ENCODE measurements at places on chromosomes 4 and X.
A peak's percentile ranks its signal among the peaks of the same experiment; 100 is the strongest.

DNA sequence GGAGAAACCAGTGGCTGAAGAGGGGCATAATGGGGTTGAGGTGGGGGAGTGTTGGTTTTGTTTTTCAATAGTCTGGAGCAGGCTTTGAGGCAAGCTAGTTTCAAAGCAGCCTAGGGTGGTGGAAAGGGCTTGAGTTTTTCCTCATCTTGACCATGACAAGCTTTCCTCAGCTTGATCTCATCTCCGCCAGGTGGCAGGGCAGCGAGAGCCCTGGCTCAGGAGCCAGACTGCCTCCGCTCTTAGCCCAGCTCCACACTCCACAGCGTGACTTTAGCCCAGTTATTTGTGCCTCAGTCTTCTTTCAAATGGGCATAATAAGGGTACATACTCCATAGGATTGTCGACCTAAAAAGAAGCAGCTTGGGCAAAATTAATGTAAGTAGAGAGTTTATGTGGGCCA is 29.9 kb upstream of the SOWAHD start:
- no peak for DNase-seq

GRCh38 chr4:148962539-148963290 is 520.5 kb upstream of the NR3C2 start:
- peak; percentile 5 for DNase-seq

GRCh38 chr4:169952236-169953002 is 73.8 kb downstream of the MFAP3L start:
- DNase-seq: no peak

DNA sequence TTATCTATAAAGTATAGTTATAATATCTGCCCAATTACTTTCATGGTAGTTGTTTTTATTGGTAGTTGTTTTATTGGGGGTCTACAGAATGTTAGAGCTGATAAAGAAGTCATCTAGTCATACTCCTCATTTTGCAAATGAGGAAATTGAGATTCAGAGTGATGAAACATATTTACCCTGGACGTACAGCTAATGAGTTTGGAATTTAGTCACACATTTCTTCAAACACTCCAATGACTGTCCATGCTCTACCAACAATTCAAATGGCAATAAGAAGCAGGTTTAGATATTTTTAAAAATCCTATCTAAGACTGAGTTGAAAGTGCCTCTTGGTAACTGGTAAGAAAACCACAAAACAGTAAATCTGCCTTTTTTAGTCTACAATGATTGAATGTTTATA is 98.2 kb downstream of the MAGEC1 start:
- DNase-seq: peak; percentile 7

DNA sequence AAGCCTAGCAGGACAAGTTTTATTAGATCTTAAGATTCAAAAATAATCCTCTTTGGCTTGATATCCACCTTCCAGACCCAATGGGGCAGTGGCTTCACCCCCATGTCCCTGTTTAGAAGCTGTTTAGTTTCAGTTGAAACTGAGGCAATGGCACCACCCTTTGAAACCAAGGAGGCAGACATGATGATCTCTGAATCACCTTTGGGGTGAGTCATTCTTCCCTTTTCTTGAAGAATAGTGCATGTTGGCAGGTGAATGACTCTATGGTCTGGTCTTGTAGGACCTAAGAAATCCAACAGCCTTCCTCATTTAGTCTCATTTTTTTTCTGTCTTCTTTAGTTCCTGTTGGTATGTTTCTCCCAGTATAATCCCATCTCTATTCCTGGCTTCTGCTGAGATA is 29.5 kb upstream of the BMP15 start:
- no peak for DNase-seq

DNA sequence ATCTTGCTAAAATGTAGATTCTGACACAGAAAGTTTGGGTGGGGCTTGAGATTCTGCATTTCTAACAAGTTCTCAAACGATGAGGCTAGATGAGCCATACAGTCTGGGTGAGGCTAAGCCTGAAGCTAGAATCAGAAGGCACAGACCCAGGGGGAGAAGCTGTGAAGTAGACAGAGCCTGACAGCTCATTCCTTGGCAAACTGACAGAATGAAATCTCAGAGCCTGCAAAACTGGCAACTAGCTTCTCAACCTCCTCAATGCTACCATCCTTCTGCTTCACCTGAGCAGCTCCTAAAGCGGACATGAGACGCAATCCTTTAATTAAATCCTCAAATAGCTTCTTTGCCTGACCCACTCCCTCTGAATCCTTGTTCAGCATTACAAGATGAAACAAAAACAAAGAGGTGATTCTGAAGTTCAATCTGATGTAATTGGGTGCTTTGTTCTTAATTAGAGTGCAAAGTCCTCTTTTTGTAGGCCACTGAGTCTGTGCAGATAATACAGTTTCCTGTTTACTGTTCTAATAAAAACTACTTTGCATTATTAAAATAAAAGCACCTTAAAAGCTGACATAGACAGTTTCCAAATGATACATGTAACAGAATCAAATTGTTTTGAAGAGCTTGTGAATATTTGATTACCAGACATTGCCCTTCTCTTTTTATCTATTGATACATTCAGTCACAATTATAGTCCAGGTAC is 71.0 kb upstream of the BMP2K start:
- DNase-seq: peak; percentile 63

DNA sequence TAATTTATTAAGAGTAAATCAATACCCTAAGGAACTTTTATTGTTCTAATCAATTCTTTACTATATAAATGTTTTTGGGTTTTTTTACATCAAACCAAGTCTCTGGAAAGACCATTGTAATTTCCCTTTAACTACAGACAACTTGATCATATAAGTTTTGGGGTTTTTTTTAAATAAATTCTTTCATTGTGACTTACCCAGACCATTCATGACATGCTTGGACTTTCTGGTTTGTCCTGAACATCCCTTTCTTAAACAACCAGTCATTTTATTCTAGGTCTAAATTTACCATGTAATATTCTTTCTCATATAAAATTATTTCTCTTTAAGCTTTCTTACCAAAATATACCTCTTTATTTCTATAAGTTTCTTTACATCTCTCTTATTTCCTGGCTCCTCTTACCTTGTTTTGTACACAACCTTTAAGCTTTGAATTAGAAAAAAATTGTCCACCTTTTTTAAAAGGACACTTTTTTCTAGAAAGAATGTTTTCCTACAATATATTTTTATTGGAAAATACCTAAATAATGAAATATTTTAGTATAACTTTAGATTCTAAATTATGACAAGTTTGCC is 8.4 kb downstream of the CNGA1 start:
- DNase-seq: peak; percentile 6

- no peak for DNase-seq
Measured at GRCh38 chrX:150238632-150239382, 124.3 kb upstream of the MAMLD1 start.

DNA sequence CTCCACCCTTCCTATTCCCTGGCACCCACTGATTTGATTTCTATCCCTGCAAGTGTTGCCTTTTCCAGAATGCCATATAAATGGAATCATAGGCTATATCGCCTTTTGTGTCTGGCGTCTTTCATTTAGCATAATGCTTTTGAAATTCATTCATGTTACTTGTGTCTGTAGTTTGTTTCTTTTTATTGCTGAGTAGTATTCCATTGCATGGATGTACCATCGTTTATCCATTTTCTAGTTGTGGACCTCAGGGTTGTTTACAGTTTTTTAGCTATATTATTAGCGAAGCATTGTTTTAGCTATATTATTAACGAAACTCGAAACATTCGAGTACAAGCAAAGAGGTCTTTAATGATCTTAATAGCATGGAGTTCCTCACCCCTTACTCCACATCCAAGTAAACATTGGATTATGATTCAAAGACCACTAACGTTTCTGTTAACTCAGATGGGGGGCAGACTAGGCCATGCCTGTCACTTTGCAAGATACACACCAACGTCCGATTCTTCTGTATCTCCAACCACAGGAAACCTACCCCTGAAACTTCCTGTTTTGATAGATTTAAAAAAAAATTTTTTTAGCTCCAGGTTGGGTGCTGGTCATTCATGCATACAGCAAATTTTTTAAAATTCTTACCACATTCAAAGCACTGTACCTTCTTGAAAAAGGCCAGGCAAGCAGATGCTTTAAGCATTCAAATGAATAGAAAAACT is 1.1 kb downstream of the DCK start:
- no peak for DNase-seq

DNA sequence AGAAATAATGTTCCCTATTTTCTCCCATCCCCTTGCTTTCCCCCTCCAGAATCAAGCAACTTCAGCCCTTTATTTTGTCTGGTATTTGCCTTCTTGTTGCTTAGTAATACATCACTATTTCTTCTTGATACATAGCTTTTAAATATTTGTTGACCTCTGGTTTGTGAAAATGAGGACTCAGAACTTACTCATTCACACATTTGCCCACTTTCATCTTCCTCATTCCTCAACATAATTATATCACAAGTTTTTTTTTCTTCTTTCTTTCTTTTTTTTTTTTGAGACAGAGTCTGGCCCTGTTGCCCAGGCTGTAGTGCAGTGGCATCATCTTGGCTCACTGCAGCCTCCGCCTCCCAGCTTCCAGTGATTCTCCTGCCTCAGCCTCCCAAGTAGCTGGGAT is 28.9 kb upstream of the NDUFC1 start:
- DNase-seq: no peak

DNA sequence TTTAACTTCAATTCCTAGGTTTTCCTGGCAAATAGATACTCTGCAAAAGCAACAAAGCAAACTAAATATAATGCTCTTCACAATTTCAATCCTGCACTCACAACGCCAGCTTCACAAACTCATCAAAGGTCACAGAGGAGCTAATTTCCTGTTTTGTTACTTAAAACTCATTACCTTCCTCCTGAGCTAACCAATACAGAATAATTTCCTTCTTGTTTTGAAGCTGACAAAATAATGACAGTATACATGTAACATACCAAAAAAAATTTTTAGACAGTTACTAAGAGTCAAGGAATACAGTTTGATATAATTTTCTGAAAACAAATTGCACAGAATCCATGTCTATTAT is 17.9 kb downstream of the CNOT6L start:
- no peak for DNase-seq

- DNase-seq: no peak
Measured at GRCh38 chr4:26088433-26088928, 174.5 kb downstream of the SMIM20 start.

DNA sequence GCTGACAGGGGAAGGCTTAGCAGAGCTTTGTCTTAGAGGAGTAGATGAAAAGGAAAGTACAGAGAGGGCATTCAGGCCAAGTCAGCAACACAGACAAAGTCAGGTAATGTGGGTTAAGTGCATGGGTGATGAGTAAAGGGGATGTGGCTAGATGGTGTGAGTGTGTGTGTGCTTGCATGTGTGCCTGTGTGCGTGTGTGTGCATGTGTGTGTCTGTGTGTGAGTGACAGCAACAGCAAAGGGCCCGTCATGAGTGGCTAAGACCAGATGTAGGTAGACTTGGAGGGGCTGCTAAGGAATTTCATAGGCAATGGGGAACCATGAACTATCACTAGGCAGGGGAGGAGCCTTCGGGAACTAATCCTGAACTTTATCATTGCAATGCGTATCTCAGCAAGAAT is 2.2 kb upstream of the GPR78 start:
- DNase-seq: no peak

DNA sequence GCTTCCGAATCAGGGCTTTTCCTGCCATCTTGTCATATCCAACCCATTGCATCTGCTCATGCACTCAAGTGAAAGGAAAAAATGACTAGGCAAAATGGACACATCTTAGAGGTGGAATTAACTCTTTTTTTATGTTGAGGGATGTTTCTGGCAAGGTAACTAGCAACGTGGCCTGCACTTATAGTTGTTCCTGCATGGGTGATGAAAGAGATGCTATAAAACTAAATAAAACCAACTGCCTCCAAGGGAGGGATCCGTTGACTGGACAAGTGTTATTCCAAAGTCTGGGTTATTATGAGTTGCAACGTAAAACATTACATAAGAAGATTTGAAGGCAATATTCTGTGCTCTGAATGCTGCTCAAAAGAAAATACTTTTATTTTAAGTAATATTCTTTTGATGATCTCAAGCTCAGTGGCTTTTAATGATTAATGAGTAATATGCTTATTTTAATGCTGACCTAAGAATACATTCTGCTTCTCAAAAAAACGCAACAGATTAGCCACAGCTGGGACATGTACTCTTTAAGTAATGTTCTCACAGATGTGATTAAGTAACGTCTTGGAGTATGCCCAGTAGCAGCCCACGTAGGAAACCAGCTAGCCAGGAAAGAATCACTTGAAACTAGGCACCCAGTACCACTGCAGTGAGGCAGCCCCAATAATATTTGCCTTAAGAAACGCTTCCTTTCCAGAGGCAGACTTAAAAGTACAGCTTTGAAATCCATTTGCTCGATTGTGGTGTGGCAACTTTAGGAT is 27.4 kb downstream of the KLF3 start:
- DNase-seq: no peak
